ENCODE measurements at places on chromosomes 5 and 9.

DNA sequence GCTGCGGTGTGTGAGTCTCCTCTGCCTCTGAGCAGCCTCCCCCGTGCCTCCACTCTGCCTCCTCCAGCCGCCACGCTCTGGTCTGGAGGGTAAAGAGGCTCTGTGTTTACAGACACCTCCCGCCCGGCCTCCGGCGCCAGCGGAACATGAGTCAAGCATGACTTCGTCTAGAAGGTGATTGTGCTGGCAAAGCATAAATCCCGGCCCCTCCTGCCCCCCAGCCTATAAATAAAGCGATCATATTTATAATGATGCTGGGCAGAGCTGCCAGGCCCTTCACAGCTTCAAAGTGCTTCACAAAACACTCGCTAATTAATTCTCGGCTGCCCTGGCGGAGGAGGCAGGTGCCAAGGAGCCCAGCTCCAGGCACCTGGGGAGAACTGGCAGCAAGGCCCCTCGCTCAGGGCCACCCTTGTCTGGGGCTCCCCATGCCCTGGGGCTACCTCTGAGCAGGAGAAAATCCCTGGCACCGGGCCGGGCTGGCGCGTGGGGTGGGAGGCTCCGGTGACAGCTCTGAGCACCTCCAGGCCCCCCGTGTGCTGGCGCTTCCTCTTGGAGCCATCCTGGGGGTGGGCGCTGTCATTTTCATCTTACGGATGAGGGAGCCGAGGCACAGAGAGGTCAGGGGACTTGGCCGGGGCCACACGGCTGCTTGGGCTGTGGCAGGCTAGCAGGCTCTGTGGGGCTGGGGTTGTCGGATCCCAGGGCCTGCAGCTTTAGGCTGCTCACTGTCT is 87.8 kb downstream of the RXRA start:
- DNase-seq: peak; percentile 85

- DNase-seq: no peak
Observed at GRCh38 chr9:117050007-117050406, 362.9 kb downstream of the TRIM32 start.

- DNase-seq: no peak
Observed at GRCh38 chr9:130431536-130432303, 13.0 kb upstream of the ASS1 start.

DNA sequence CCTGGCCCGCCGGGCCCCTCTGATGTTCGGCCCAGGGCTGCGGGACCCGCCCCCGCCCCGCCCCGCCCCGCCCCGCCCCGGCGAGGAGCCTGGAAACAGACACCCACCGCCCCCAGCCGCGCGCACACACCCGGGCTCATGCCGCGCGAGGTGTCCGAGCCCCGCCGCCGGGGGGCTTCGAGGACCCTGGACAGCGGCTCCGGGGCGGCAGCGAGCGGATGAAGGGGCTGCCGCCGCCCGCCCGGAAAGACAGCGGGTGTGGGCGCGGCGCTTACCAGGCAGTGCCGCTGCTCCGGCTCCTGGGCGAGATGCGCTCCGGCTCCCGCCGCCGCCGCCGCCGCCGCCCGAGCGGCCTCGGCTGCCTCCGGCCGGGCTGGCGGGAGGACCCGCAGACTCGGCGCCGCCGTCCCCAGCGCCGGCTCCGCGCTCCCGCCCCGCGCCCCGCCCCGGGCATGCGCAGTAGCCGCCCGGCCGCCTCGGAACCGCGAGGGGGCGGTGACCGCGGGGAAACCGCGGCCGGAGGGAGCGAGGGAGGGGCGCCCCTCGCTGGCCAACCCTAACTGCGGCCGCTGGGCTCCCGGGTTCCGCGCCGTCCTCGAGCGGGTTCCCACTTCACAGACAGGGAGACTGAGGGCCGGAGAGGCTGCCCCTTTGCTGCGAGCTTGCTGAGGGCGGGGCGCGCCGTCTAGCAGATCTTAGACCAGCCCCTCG is at the start of gene GPRIN1:
TSS of gene GPRIN1 (minus strand) at position 433 of the 711 bp plus-strand sequence. CDS start 10,322 bp downstream, outside the sequence.
- peak; percentile 70 for DNase-seq

DNA sequence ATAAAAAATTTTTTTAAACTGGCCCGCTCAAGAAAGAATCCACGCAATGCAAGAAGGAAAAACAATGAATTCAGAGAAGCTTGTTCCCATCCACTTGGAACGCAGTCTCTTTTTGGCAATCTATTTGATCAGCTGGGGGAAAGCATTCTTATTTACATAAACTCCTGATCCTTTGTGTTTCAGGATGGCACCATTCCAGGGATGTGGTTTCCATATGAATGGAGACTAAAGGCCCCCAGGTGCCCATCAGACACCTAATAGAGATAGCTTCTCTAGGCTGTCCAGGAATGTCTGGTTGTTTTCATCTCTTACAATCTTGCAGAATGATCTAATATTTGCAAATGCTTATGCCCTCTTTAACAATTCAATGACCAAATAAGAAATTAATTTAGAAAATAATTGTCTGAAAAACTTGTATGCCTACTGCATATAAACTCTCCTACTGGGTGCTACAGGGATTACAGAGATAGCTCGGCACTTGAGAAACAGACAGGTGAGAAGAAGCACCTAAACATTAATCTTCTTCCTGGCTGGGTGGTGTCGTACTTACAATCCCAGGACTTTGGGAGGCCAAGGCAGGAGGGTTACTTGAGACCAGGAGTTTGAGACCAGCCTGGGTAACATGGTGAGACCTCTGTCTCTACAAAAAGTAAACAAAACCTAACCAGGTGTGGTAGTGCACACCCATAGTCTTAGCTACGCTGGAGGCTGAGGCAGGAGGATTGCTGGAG is 3.0 kb upstream of the RASGRF2 start:
- DNase-seq: no peak

DNA sequence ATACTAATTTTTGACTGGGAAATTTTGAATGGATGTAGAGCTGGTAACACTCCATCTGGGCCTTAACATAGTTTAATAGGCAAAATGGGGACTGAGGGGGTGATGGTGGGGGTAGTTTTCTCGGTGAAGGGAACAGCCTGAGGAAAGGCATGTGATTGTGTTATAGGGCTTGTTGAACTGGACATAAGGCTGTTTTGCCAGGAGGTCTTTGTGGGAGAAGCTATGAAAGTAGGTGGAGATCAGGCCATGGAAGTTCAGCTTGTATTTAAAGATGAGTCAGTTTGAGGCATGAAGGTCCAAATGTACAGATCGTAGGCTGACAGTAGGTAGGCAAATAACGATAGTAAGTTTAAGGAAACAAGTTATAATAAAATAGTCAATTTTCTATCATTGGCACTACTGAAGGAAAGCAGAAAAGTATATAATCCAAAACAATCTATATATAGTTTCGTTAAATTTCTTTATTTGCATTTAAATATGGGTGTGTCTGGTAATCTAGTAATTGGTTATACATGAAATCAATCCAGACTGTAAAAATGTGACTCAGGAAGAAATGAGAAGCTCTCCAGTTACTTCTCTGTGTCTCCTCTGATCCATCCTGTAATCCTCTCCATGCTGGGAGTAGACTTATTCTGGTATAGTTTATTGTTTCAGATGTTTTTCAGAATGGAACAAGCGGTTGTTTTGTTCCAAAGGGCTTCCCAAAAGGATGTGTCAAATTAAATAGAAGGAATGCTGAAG is 2.8 kb downstream of the CSNK1G3 start:
- DNase-seq: no peak

GRCh38 chr5:179119415-179120170 is 59.4 kb downstream of the ZNF354C start:
- no peak for DNase-seq

- no peak for DNase-seq
Observed at GRCh38 chr9:33306037-33306436, 15.7 kb downstream of the NFX1 start.
